ENCODE measurements at places on chromosomes 13 and 19.

DNA sequence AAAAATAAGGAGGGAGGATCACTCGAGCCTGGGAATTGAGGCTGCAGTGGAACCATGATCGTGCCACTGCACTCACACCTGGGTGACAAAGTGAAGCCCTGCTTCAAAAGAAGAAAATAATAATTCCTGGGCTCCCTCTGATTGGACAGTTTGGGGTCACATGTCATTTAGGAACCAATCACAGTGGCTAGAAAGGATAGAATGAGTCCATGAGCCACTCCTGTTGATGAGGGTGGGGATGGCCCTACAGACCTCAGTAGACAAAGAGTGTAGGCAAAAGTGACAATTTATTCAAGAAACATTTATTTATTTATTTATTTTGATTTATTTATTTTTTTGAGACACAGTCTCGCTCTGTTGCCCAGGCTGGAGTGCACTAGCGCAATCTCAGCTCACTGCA, 26.8 kb upstream of the ADGRE5 start:
- no peak for DNase-seq

- no peak for DNase-seq
Measured at GRCh38 chr13:83929157-83929556, 46.9 kb upstream of the SLITRK1 start.

DNA sequence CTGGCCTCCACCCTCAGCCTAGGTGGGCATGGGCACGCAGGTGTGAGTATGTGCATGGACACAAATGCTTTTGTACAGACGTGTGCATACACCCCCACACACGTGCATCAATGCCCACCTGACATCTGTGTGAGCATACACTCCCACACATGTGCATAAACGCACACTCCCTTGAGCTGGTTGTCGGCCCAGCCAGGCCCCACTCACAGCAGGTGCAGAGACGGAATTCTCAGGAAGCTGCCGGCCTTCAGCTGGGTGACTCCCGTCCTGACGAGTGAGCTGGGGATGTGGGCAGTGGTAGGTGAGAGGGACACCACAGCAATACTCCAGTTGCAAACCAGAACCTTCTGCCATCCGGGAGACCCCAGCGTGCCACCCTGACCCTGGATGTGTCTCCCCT, 1.0 kb downstream of the LGI4 start:
- no peak for DNase-seq

DNA sequence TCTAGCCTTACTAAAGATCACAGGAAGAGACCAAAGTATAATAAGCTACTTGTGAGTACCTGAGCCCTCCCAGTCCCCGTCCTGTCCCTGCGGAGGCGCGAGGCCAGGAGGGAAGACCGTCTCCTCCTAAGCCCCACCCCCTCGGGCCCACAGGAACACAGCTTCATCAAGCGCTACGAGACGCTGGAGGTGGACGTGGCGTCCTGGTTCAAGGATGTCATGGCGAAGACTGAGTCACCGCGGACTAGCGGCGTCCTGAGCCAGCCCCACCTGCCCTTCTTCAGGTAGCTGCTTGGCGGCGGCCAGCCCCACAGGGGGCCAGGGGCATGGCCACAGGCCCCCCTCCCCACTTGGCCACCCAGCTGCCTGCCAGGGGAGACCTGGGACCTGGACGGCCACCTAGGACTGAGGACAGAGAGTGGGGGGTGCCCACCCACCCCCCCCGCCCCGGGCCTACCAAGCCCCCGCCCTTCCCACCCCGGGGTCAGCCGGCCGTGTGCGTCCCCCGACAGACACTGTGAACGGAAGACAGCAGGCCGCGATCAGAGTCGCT, 2.4 kb upstream of the TGFBR3L start:
- DNase-seq = no peak

GRCh38 chr13:28031220-28031895, 42.9 kb upstream of the URAD start:
- DNase-seq = peak; percentile 51

- DNase-seq = no peak
Measured at GRCh38 chr19:4586691-4587090, 27.2 kb upstream of the SEMA6B start.

DNA sequence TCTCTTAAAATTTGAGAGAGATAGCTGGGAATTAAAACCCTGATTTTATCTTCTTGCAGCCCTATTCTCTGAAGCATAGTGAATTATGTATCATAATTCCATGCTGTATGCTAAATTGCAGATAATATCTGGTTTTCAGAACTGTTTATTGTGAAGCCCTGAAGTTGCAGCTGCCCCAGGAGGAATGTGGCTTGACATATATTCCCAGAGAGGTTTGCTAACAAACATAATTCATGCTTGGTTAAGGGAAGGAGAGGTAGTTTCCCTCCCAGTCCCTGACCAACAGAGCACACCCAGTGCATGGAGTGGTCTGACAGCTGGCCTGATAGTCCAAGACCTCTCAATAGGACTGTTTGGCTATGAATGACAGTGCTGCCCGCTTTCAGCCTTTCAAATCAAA, 500.6 kb upstream of the MIR17HG start:
- no peak for DNase-seq

GRCh38 chr19:49559928-49560327, 20.4 kb downstream of the NOSIP start:
- DNase-seq = no peak

GRCh38 chr19:38042132-38042531, 135.1 kb downstream of the SIPA1L3 start:
- no peak for DNase-seq

- no peak for DNase-seq
Measured at GRCh38 chr13:43072394-43072793, 49.0 kb downstream of the DNAJC15 start.

- no peak for DNase-seq
Measured at GRCh38 chr13:59734393-59734792, 429.3 kb downstream of the DIAPH3 start.

- DNase-seq = no peak
Measured at GRCh38 chr13:24253520-24254145, 55.7 kb upstream of the C1QTNF9 start.

GRCh38 chr13:113066142-113066455, 39.5 kb upstream of the F7 start:
- no peak for DNase-seq

DNA sequence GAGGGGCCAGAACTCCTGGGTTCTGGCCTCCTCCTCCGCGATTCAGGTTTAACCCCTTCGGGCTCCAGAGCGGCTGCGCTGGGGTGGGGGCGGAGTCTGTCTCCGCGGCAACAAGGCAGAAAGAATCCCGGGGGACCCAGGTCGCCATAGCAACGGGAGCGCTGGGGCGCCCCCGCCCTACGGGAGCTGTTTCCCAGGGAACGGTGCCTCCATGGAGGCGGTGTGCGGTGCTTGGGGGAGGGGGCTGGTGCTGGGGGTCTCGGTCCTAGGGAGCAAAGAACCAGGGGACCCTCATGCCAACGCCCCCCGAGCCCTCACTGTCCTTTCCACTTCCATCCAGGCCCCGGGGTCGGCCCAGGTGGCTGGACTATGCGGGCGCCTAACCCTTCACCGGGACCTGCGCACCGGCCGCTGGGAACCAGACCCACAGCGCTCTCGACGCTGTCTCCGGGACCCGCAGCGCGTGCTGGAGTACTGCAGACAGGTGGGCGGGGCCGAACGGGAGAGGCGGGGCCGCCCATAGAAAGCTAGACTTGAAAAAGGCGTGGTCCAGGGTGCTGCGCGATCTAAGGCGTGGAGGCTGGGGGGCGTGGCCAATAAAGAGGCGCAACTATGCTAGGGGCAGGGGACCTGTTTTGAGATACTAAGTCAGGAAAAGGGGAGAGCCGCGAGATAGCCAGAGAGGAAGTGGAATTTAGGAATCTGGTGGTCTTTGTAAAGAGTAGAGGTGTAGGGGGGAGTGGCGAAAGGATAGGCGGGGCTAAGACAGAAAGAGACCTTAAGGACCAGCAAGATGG, 1.2 kb downstream of the APLP1 start:
- DNase-seq = peak; percentile 13

DNA sequence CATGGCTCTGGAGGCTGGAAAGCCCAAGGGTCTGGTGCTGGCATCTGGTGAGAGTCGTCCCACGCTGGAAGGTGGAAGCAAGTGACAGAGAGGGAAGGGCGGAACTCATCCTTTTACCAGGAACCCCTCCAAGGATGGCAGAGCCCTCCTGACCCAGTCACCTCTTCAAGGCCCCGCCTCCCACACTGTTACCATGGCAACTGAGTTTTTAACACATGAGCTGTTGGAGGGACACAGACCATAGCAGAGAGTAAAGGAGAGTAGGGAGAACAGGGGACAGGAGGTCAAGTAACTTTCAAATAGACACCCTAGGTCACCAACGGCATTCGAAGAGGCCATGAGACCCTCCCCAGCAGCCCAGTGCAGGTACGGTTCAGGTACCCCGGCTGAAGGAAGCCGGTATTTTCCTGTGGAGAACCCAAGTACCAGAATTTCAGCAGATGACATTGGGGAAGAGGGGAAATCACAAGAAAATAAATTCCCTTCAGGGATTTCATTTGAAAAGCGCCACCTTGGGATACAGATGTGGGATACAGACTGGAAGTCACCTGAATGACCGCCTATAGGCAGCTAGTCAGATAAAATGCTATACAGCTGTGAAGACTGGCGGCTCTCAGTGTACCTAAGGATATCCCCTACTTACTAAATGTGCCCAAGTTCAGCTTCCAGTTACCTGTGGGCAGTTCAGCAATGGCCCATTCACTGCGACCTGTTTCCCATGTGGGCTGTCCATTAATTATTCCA, 8.0 kb downstream of the IL17D start:
- no peak for DNase-seq

GRCh38 chr19:13269348-13269747, 119.1 kb downstream of the IER2 start:
- DNase-seq = no peak

DNA sequence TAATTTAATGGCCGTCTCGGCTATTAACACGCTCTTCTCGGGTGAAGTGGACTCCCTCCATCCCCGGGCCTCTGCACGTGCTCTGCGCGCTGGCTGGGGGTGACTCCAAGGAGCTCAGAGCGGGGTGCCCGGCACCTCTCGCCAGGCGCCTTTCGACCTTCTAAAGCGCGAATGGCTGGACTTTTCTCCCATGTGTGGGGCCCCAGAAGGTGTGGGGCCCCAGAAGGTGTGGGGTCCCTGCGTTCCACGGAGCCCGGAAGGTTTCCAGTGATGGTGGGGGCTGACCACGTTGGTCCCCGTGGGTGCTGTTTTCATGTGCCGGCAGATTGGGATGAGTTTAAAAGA, 3.3 kb upstream of the ALOX5AP start:
- DNase-seq = no peak

- DNase-seq = no peak
Measured at GRCh38 chr13:100443998-100444328, 144.6 kb downstream of the GGACT start.

- no peak for DNase-seq
Measured at GRCh38 chr19:55549500-55550320, 4.4 kb upstream of the SBK3 start.

GRCh38 chr13:79457948-79458347, 23.0 kb upstream of the NDFIP2 start:
- no peak for DNase-seq
